ENCODE measurements at places on chromosomes 6 and 20.

DNA sequence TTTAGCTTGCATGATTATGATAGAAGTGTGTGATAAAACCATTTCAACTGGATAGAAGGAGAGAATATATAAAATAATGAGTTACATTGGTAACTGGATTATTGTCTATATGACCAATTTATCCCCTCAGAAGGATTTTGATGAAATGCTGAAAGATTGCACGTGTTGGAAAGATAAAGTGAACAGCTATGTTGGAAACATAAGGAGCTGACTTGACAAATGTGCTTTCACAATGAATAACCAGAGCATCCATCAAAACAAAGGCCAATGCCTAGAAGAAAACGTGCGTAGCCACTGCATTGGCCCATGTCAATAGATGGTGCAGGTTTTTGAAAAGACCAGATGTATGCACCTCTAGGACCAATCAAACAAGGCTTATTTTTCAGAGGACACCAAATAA lies 168.8 kb downstream of the TMEM200A start:
- DNase-seq = no peak

DNA sequence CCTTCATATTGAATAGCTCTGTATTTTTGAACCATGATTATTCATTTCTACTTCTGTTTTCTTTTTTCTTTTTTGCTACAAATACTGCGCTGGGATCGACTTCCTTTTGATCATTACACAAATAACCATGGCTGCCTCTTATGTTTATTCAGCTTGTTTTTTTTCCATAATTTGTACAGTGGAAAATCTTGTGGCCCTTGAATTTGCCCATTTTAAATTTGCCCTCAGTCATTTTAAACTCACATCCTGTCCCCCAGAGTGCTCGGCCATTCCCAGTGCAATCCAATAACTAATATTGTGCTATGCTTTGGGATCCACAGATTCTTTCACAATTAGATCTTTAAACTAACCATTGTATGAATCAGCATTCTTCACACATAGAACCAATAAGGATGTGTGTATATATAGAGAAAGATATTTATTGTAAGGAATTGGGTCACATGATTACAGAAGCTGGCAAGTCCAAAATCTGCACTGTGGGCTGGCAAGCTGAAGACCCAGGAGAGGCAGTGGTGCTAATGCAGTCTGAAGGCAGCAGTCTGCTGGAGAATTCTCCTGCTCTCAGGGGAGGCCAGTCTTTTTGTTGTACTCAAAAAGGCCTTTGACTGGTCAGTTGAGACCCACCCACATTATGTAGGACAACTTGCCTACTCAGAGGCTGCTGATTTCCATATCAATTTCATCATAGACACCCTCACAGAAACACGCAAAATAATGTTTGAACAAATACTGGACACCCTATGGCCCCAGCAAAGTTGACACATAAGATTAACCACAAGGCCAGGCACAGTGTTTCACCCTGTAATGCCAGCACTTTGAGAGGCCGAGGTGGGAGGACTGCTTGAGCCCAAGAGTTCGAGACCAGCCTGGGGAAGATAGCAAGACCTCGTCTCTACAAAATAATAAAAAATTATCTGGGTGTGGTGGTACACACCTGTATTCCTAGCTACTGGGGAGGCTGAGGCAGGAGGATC lies 147.1 kb downstream of the MTHFD1L start:
- no peak for DNase-seq

GRCh38 chr6:17226786-17227233 lies 54.4 kb upstream of the RBM24 start:
- DNase-seq = no peak

DNA sequence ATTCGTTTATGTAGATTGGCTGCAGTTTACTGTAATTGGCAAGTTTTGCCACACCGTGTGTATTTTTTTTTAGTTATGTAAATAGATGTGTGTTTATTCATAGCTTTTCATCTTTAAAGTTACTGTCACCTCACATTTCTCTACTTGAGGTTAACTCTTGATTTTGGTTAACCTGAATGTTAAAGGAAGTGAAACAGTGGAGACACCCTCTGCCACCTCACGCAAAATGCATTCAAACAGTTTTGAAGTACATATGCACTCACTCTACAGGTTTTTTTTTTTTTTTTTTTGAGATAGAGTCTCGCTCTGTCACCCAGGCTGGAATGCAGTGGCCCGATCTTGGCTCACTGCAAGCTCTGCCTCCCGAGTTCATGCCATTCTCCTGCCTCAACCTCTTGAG lies 17.7 kb downstream of the OR2A4 start:
- DNase-seq = no peak

DNA sequence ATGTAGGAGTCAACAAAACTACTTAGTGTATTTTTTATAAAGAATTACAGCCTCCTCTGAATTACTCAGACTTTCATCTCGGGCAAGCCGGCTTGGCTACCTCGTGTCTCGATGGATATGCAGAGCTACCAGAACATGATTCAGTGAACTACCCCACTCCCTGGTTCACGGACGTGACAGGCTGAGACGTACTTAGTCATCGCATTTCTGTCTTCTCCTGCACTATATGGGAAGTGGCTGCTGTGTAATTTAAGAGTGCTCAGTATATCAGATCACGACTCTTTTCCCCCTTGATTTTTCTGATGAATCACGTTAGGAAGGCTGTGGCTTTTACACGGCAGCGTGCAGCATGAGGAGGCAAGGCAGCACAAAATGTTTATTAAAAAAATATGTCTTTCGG lies 302.7 kb upstream of the ZFP64 start:
- DNase-seq = no peak

DNA sequence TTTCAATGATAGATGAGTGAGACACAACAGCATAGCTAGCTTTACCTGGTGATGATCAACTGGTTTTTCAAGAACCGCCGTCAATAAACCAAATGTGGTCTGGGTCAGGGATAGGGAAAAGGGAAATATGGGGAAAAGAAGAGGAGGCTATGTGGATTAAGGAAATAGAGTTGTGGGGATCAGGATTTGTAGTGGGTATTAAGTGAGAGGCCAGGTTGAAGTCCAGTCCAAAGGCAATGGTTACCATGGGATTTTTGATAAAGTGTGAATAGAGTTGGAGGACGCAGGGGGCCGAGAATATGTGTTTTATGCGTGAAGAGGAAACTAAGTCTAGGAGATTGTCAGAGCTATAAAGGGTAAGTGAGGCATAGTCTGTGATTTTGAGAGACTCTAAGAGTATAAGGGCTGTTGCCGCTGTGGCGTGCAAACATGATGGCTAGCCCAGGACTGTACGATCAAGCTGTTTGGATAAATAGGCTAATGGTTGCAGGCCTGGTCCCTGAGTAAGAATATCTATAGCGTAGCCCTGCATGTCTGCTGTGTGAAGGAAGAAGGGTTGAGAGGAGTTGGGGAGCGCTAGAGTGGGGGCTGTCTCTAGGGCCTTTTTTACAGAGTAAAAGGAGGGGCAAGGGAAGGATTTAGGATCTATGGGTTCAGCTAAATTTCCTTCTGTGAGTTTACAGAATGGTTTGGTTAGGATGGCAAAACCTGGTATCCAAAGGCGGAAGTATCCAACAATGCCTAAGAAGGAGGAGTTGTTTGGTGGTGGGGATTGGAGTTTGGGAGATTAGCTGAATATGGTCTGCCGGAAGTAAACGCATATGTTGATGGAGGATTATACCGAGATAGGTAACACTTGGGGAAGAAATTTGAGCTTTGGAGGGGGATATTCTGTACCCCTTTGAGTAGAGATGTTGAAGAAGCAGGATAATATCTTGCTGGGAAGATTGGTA lies 749.7 kb upstream of the ADGRB3 start:
- DNase-seq = no peak

Data from NCI-H748 treated with DMSO at 0.1 percent for 48 hours (cell line).